NCI-H1930 (cell line): ENCODE measurements at places on chromosomes 5 and 9.
A peak's percentile ranks its signal among the peaks of the same experiment; 100 is the strongest.

DNA sequence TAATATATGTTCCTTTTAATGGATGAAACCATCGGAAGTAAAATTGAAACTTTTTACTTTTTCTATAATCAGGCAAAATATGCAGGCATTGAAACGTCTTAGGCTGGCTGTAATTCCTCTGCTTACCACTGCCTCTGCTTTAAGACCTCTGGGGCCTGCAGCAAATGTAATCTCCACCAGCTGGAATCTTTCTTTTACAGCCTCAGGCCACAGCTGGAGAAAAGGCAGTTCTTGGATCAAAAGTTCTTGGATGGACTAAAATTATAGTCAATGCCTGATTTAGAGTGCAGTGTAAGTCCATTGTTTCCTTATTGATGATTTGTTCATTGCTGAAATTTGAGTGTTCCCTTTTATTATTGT, 396.7 kb downstream of the KCTD16 start:
- DNase-seq, result no peak

- DNase-seq, result no peak
Measured at GRCh38 chr9:14827805-14828204, 82.4 kb downstream of the FREM1 start.

DNA sequence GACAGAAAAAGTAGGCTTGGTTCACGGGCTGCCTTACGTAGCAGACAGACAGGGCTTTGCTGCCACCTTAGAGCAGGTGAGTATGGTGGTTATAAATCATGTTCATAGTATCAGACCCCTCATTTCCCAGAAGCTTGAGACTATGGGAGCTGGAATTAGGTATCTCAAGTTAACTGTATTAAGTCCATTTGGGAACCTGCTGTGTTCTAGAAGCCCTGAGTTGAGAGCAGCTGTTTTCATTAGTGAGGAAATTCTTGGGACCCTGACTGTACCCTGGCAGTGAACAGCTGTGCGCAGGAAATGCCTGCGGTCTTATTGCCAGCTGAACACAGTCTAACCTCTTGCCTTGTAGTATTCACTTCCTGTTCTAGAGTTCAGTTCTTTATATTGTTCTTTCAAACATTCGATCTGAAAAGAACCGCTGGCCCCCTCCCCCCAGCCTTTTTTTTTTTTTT, 29.8 kb downstream of the UGCG start:
- no peak for DNase-seq

- no peak for DNase-seq
Measured at GRCh38 chr5:54007827-54008777, 302.3 kb downstream of the ARL15 start.

DNA sequence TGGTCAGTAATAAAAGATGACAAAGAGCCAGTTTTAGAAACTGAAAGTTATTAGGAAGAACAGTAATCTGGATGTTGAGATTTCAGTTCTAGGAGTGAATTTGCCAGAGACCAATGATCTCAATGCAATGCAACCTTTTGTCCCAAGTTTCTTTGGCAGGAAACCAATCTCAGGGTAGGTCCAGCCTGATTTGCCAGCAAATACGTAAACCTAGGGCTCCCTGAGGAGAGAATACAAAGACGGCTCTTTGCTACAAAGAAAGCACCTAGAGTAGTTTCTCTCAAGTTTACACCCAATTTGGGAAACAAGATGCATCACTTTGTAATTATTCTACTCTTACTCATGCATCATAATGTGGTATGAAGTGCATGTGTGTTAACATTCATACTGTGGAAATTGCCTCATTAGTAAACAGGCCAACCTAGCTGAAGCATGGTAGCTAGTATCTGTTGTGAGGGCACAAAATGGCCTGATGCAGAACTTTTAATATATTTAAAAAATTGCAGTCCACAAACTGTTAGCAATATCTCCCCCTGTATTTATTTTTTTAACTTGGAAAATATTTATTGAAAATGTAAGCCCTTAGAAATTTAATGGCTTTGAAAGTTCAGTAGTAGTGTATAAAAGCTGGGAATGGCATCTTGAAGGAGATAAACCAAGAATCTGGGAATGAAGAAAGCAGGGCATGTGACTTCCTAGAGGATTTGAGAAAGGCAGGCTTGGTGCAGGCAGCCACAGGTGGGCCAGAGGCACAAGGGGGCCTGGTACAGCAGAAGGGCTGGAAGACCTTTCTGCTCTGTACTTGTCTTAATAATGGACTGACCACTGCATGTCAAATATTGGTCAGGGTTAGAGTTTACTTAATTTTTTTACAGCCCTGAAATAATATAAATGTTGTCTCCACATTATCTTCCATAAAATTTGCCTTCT, 59.5 kb downstream of the MAST4 start:
- no peak for DNase-seq

GRCh38 chr5:132807163-132807838, 5.8 kb upstream of the SOWAHA start:
- DNase-seq, result no peak

- DNase-seq, result no peak
Measured at GRCh38 chr5:551406-551805, 27.2 kb upstream of the SLC9A3 start.

DNA sequence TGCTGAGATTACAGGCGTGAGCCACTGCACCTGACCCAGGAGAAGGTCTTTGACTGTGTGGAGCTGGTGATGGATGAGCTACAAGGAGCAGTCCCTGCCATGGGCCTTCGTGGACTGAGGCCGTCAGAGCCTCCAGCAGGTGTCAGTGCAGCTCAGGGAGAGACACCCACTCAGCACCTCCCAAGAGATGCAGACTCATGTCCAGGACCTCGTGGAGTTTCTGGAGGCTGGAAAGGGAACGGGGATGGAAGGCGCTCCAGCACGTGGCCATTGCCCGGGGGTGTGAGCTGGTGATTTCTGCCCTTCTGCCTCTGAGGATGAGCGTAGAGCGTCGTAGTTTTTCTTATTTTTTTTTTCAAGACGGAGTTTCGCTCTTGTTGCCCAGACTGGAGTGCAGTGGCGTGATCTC, 9.5 kb downstream of the TOR4A start:
- DNase-seq, result peak; percentile 65

- no peak for DNase-seq
Measured at GRCh38 chr9:127415657-127416056, 8.5 kb upstream of the ZNF79 start.

GRCh38 chr9:130022566-130023143, 20.3 kb downstream of the FNBP1 start:
- no peak for DNase-seq

DNA sequence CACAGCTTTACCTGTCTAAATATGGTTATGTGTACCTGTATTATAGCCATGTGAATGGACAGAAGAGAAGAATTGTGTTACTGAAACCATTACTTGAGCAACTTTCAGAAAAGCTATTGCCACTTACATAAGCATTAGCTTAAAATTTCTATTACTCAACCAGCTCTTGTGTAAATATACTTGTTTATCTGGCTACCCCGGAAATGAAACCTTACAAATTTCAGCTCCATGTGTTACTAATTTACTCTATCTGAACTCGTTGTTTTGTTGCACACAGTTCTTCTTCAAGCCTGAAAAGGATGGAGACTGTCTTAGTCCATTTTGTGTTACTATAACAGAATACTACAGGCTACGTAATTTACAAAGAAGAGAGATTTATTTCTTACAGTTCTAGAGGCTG, 22.5 kb upstream of the ADAMTSL1 start:
- DNase-seq, result no peak

- no peak for DNase-seq
Measured at GRCh38 chr5:139415869-139416268, 12.0 kb upstream of the SPATA24 start.

DNA sequence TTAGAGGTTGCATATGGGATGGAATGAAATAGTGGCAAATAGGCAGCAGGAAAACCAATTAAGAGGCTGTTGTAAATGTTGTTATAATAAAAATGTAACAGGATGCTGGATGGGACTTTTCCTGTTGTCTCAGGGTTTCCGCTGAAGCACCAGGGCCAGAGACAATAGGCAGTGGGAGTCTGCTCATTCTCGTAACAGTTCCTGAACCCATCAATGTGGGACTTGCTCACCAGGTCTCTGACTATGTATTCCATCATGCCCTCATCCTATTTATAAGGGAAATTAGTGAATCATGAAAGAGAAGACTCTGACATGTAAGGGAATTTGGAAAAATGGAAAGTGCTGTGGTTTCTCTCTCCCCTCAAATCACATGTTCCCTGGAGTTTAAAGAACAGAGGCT, 23.5 kb upstream of the SSBP2 start:
- DNase-seq, result no peak

GRCh38 chr5:2906302-2907090, 155.0 kb upstream of the IRX2 start:
- DNase-seq, result no peak

GRCh38 chr5:153749960-153750359, 259.5 kb downstream of the GRIA1 start:
- no peak for DNase-seq

DNA sequence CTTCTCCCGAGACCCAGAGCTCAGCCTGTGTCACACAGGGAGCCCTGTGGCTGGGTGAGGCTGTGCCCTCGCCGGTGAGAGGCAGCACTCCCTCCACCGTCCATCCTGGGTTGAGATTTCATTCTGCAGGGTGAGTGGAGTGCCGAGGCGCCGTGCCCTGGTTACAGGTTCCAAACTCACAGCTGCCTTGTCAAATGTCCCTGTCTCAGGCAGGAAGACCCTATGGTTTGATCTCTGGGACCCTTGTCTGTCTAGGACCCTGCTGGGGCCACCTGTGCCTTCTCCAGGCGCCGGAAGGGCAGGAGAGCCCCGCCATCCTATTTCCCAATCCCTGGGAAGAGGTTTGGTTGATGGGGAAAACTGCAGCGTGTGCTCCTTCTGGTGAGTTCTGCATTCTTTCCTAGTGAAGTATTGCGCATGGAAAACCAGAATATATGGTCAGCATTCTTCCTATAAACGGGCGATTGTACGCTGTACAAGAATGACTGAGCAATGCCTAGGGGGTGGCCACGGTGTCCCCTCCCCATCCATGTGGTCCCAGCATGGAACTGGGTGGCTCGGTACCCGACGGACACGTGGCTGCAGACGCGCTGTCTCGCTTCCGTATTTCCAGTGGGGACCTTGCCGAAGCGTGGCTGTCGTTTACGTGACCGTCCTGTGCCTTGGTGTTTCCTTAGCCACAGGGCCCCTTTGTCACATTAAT, 95.9 kb upstream of the COL5A1 start:
- no peak for DNase-seq

DNA sequence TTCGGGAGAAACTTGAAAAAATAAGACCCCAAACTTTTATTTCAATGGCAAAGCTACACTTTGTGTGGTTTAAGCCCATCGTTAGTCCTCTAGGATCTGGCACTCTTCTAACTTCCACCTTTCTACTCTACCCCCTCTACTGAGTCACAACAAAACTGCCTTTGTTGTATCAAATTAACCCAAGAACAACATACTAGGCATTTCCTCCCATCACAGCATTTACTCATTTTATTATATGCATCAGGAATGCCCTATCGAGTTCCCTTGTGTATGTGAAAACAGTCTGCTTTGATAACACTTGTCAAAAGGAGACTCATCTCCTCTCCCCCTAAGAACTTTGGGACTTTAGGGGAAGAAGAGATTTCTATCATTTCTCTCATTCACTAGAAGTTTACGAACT, 158.9 kb upstream of the FREM1 start:
- no peak for DNase-seq

DNA sequence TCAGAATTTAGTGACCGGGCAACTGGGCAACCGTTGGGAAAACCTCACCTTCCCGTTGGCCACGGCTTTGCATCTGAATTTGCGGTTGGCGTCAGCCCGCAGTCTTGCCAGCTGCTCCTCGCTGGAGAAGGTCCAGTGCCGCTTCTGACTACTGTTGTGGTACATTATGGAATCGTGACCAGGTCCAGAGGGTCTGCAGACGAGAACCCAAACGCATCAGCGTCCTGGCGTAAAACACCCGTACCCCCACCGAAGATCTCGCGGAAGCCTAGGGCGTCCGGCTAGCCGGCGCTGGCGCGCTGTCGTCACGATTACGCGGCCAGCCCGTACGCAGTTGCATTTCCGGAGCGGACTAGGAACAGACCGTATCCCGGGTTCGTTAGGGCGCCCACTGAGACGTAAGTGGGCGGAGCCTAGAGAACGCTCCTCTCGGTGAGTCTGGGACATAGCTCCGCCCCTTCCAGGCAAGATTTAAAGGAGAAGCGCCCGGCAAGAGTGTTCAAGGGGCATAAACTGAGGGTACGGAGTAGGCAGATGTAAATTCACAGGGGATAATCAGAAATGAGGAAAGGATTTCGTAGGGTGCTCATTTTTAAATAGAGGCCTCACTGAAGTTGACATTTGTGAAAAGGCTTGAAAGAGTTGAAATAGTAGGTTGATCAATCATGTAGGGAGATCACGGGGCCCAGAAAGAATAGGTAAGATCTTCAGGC, at the start of gene CCNH:
Gene CCNH (minus strand): TSS at position 301 of the 713 bp plus-strand sequence. CDS start 136 bp downstream, at position 165.
- DNase-seq, result peak; percentile 91

- DNase-seq, result no peak
Measured at GRCh38 chr5:89595056-89595455, 712.1 kb upstream of the MEF2C start.

GRCh38 chr5:8828596-8829322, 717.1 kb downstream of the SEMA5A start:
- DNase-seq, result no peak

GRCh38 chr5:157180374-157181264, at the start of gene ITK:
Gene ITK, plus strand, starts transcription at chr5:157180840. Its CDS starts 138 bp downstream, at chr5:157180978.
- no peak for DNase-seq

GRCh38 chr9:69370430-69370829, 45.4 kb downstream of the ENTREP1 start:
- no peak for DNase-seq

DNA sequence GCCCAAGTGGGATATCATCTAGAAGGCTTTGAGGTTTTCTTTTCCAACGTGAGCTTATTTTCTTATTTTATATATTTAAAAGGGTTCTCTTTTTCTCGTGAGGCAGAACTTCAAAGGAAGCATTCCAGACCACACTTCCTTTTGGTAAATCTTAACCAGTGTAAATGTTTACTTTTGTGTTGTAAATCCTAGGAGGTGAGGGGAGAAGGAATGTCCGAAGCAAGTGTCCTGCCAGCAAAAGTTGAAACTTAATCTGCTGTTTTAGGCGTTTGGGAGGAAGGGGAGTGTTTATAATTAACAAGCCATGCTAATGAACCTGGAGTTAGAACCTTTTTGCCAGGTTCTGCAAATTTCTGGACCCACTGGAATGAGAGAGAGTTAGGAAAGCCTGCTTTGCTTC, 37.9 kb downstream of the WWC1 start:
- no peak for DNase-seq

GRCh38 chr5:82847562-82847961, 229.6 kb downstream of the TMEM167A start:
- DNase-seq, result no peak
